ENCODE measurements at places on chromosomes 2 and 18.

GRCh38 chr18:35949903-35950627 is 22.4 kb upstream of the RMP24 start:
- peak; percentile 39 for DNase-seq

- DNase-seq, result no peak
Measured at GRCh38 chr18:3717376-3718025, 267.5 kb downstream of the TGIF1 start.

DNA sequence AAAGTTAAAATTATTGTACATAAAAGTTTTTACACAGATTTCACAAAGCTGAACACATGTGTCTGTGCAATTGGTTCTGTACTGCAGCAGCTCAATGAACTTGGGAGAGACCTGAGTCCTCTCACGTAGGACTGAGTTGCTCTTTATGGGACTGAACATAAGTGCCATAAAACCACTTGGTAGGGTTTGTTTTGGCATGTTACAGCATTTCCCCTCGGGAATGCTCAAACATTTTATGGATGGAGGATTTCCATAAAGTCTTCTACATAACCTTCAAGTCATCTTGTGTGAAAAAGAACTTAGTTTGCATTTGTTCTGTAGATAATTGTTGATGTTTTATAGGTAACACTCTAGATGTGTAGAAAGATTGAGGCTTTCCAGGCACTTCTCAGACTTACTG is 15.9 kb downstream of the LYPD6 start:
- DNase-seq, result no peak

- no peak for DNase-seq
Measured at GRCh38 chr18:906416-907114, 1.9 kb downstream of the ADCYAP1 start.

GRCh38 chr2:1992280-1992679 is 248.0 kb upstream of the PXDN start:
- no peak for DNase-seq

DNA sequence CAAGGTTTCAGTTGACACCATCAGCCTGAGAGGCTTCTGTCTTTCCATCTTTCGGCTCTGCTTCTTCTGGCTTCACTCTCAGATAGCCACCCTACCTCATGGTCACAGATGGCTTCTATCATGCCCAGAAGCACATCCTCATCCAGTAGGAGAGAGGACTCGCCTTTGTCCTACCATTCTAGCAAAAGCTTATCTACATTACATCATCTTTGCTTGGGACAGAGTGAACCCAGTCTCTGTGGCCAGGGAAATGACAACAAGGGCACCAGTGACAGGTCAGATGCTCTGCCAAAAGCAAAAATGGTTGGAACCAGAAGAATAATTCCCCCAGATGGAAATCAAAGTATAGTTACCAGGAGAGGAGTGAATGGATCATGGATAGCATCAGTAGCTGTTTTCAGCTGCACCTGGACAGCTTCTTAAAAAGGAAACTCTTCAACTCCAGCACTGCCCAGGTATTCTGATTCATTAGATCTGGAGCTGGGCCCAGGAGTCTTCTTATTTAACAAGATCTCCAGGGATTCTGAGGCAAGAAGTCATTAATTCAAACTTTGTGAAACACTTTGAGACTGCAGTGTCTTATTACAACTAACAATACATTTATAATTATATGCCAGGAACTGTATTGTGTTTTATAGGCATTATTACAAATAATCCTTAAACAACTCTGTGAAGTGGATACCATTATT is 257.7 kb upstream of the UBE2E3 start:
- DNase-seq, result no peak

- DNase-seq, result no peak
Measured at GRCh38 chr2:134108113-134108512, 145.8 kb upstream of the MGAT5 start.

GRCh38 chr2:192122141-192122540 is 72.6 kb downstream of the TMEFF2 start:
- no peak for DNase-seq

DNA sequence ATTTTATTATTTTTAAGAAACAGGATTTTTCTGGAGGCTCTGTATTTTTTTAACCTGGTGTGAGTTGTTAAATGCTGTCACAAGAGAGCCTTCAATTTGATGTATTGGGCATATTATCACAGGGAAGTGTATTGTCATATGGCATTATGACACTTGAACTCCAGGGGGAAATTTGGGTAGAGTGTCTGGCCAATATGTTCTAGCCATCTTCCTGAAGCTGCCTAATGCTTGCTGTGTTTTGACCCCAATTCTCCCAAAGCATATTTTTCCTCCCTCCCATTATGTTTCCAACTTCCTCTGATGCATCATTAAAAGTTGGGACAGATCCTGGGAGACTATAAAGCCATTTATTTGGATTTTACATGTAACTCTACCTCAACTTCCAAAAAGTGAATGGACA is 214.1 kb upstream of the SESTD1 start:
- DNase-seq, result no peak

GRCh38 chr2:140187086-140187485 is 1406.9 kb upstream of the NXPH2 start:
- DNase-seq, result no peak

- no peak for DNase-seq
Measured at GRCh38 chr18:46053368-46054095, 18.5 kb downstream of the PSTPIP2 start.

DNA sequence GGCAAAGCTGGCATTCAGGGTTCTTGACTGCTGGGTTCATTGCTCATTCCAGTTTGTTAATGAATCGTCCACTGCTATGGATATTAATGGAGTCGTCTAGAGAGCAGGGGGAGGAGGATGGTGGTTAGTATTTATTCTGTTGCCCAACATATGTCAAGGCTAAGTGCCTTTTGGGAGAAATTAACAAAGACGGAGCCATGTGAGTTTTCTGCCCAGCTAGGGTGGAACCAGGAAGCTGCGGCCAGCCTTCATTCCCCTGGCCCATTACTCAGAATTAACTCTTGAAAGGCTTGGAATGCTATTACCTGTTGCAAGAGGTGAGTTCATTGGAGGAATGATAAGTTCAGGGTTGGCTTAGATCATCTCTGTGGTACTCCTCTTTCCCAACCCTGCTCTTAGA is 19.3 kb downstream of the IGFBP2 start:
- no peak for DNase-seq

GRCh38 chr2:189783451-189783926 is 650 bp downstream of the ORMDL1 start:
- DNase-seq, result no peak

- no peak for DNase-seq
Measured at GRCh38 chr2:48357351-48357750, 172.6 kb upstream of the STON1 start.

DNA sequence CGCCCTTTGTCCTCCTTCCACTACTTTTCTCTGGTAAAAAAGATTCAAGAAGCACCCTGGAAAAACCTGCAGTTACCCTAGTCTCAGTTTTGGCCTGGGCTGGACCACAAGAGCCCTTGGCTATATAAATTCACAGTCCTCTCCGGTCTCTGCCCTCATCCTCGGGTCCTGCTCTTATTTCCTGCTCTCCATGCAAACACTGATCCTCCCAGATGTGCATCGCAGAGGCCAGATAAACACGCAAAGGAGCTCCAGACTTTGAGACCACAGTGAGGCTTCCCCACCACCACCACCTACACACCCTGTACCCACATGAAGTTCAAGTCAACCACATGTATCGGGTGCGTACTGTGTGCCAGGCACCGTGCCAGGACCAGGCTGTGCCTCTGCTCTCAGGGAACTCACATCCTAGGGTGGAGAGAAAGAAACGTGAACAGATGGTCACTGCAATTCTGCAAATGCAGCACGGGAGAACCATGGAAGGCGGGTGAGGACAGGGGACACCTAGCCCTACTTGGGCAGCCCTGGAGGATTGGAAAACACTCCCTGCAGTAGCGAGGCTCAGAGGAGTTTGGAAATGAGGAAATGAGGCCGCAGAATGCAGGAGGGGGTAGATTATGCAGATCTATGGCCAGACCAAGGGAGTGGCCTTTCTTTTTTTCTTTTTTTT is 7.4 kb downstream of the CTDSP1 start:
- DNase-seq, result peak; percentile 90

GRCh38 chr2:92073036-92073814 is 2798.0 kb upstream of the TEKT4 start:
- DNase-seq, result no peak

GRCh38 chr2:128724972-128725371 is 406.3 kb upstream of the HS6ST1 start:
- DNase-seq, result no peak

DNA sequence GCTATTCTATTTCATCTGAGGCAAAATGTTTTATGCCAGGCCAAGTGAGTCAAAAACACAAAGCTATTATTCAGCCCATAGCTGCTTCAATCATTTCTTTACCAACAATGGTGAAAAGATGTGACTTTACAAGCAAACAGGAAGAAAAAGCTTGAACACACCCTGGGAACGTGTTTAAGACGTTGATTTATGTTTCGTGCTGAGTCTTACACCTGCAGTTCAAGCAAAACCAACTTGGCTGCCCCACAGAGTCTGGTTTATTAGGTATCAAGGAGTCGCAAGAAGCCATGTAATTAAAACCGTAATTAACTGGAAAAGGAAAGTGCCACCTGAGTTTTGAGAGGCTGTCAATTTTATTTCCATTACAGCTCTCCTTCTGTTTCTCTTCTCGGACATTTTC is 295.5 kb downstream of the MEIS1 start:
- DNase-seq, result no peak

DNA sequence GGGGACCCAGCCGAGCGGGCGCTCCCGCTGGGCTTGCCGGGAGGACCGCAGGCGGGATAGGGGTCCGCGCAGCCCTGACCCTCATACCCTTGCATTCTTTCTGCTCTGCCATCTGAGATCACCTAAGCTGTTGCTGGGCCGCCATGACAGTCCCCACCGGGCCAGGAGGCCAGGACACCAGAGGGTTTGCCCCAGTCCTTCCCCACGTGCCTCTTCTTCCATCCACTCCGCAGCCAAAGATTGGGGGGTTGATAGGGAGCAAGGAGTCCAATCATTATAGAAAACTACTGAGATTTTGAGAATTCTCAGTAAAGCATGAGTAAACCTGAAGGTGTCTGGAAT is 453 bp upstream of the GRB14 start:
- DNase-seq, result no peak

DNA sequence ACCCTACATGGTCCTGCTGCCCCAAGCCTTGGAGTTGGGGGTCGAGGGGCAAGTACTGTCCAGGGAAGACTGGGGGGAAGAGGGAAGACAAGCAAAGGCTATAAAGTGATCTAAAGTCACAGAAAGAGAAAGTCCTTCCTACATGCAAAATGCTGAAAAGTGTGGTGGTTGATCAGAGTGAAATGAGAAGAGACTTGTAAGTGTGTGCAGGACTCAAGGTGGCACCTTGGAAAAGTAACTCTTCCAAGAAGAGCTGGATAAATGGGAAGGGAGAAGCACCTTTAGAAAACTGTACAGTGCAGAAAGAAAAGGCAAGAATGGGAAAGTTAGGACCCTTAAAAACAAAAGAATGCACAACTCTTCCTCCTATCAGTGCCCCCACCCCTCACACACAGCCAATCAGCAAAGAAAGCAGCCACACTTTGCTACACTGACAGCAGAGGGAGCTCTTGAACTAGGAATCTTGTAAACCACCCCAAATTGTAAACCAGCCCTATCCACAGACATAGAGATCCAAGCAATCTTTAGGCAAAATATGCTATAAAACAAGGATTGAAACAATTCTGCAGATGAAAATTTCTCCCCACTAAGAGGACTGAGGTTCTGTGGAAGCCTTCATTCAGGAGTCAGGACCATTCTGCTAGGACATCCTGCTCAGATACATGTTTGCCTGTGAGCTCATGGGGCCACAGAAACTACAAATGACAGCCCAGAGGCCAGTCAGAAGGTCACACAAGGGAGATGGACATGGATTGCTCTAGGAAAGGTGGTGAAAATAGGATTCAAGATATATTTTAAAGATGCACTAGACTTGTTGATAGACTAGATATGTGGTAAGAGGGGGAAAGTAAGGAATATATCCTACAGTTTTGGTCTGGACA is 146.4 kb downstream of the FTCDNL1 start:
- no peak for DNase-seq

GRCh38 chr2:10520926-10521325 is 72.8 kb upstream of the ODC1 start:
- DNase-seq, result no peak

GRCh38 chr18:48915626-48916425 is 34.9 kb downstream of the SMAD7 start:
- no peak for DNase-seq

GRCh38 chr18:67260841-67261240 is 255.7 kb downstream of the DSEL start:
- no peak for DNase-seq

DNA sequence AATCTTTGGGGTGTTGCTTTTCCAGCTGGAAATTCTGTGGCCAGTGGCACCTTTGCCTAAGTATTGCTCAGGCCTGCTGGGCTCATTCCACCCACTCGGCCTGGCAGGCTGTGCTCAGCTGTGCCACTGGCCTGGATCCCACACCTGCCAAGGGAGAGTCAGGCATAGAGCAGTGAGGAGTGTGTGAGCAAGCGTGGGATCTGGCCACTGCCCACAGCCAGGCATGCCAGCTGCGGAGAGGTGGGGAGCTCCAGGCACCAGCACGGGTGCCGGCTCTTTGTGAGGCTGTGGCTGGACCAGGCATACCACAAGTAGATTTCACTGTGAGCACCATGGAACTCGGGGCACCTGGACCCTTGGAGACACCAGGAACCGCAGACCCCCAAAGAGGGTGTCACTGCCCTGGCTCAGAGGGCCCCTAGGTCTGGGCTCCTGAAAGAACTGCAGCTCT is 118.1 kb upstream of the MAP2 start:
- DNase-seq, result no peak

- DNase-seq, result no peak
Measured at GRCh38 chr18:51563396-51563795, 365.9 kb upstream of the MEX3C start.

DNA sequence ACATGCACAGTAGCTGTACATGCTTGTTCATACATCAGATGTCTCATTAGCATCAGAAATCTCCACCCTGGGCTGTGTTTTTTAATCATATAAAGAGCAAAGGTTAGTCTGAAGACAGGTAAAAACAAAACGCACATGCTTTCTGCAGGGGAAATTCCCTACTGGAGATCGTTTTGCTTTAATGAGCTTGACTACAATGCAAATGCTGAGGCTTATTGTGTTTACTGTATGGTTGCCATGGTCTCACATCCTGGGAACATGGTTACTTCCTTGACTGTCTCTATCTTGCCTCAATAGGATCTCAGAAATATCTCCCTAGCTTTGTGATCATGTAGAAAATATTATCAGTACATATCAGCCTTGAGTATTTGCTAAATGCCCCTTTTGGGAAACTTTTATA is 336.5 kb upstream of the TFPI start:
- no peak for DNase-seq

DNA sequence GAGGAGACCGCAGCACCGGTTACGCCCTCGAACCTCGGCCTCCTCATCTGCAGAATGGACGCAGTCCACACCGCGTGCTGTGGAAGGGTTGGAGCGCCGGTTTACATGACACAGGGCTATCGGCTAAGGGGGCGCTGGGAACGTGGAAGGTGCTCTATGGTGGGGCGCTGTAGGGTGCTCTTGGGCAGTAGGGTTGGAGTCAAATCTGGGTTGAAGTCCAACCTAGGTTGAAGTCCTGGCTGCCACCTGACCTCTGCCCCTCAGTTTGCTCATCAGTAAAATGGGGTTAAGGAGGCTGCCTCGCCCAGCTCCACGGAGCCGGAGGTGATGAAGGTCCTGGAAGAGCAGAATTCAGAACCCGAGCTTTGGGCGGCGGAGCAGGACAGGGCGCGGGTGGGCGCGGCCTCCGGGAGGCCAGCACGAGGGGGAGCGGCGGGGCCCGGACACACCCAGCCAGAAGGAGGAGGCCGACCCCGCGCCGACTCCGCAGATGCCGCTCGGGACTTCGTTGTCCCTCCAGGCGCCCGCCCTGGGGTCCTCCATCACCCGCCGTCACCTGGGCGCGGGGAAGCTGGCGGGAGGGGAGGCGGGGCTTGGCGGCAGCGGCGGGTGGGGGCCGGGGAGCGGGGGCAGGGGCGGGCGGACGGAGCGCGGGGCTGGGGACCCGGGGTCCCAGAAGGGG is 558 bp upstream of the GAREM2 start:
- DNase-seq, result no peak

Measured in CD8-positive, alpha-beta T cell (primary cell).